Epithelial cell of proximal tubule (primary cell): ENCODE measurements at places on chromosomes 3 and 15.

DNA sequence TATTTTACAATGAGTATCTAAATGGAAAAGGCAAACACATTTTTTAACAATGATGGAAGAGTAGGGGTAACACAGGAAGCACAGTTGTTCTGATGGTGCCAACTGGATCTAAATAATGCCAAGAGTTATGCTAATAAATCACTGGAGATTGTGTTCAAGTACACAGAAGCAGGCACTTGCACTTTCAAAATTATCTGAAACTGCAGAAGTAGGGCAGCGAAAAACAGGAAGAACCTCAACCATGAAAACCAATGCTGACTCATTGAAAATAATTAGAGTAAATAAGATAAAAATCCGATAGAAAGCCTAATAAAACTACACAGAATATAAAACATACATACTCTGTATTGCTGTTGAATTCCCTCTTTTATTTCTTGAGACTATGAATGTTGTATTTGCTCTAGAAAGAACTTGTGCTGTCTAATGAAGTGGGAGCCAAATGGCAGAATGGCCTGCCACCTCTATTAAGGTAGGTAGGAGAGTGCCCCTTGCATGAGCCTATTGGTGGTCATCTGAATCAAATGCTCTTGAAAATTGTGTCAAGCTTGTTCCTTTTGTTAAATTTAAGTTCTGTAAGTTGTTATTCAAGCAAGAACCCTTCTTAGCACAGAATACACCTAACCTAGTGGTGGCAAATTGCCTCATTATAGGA, 93.7 kb downstream of the ABI3BP start:
- DNase-seq: no peak

- peak; percentile 52 for DNase-seq
Measured at GRCh38 chr3:129723558-129724324, 117.3 kb upstream of the PLXND1 start.

DNA sequence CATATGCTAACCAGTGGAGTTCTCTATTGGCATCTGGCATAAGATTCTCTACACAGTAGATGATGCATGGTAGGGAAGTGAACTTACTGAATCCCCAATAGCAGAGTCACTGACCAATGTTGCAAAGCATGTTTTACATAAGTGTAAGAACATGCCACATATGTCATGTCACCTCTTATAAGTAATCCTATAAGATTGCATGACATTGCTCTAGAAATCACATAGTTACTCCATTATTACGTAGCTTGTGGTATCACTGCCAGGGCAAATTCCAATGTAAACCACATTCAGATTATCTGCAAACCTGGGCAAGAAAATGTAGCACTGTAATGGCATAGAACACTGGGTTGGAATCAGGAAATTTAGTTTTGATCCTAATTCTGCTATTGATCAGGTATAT, 198.2 kb upstream of the UMPS start:
- DNase-seq: no peak

DNA sequence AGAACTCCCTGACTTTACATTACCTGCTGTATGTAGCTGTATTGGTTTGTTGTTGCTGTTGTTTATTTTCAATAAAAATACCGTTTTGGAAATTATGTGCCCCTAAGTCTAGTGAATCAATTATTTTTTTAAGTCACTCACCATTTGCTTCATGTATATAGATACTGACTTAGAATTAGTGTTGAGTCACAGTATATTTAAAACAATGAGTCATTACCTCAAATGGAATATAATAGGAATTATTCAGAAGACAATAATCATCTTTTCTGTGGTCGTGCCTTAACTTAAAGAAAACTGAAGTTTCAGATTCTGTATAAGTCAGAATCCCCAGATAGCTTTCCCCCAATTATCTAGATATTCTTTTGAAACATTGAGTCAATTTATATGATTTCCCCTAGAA, 21.0 kb upstream of the ALDH1A2 start:
- no peak for DNase-seq

- DNase-seq: no peak
Measured at GRCh38 chr3:45736707-45737106, 47.5 kb downstream of the SACM1L start.

GRCh38 chr3:112627419-112627818, 13.5 kb downstream of the CCDC80 start:
- DNase-seq: no peak

- no peak for DNase-seq
Measured at GRCh38 chr3:177321819-177322218, 124.5 kb upstream of the TBL1XR1 start.

DNA sequence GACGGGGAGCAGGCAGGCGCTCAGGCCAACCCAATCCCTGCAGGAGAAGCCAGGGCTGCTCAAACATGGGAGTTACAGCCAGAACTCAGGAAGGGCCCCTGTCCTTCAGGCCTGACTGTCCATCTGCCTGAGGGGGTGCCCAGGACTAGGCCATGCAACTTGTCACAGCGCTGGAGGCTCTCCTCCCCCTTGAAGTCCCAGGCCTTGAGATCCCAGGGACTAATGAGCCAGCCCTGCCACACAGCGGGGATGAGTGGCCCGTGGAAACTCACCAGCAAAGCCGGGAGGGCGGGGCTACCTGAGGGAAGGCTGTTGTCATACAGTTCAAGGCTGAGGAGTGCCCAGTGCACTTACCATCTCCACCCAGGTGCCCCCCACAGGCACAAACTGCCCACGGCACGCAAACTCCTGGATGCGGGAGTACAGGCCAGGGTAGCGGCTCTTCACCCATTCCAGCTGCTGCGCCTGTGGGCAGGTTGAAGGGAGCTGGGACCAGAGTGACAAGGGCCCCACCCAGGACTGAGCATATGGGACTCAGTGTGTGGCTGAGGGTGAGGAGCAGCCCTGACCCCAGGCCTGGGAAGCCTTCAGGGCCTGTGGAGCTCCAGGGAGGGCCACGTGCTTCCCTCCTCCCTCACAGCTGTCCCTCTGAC, 6.3 kb downstream of the MAN2C1 start:
- DNase-seq: no peak

GRCh38 chr15:70047386-70048197, 50.1 kb downstream of the TLE3 start:
- no peak for DNase-seq

GRCh38 chr15:78394981-78395616, 42.9 kb upstream of the IREB2 start:
- DNase-seq: no peak

- DNase-seq: no peak
Measured at GRCh38 chr3:116181159-116181558, 264.1 kb downstream of the LSAMP start.

DNA sequence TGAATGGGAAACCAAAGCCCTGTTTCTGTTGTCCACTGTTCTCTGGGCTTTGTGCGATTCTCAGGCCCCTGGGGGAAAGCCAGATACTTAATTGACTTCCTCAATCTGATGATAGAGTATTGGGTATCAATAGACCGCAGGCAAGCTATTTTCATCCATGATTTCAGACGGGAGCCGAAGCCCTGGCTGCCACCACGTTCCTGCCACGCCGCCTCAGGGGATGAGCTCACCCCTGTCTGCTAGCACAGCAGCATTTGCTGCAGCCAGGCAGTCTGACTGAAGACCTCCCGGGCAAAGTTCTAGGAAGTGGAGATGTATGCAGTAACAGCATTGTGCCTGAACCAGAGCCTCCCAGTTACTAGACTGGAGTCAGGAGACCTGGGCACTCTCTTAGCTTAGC, 69.8 kb downstream of the ISG20 start:
- no peak for DNase-seq

- no peak for DNase-seq
Measured at GRCh38 chr3:65245133-65246063, 557.6 kb upstream of the ADAMTS9 start.

DNA sequence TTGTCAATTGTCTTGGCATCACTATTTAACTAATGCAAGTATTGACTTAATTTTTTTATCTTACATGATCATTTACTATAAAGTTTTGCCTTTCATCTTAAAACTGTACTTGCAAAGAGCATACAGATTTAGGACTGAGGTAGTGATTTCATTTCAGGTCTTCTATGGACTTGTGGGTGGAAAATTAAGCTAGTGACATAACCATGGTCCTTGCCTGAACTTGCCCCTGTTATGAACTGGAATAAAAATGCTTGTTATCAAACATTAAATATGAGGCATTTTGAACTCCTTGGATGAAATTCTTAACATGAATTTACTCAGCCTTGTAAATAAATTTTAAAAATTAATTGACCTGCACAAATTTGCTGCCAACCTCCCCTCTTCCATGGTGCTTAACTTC, 712.0 kb downstream of the NAALADL2 start:
- no peak for DNase-seq

GRCh38 chr3:116029266-116029665, 406.0 kb downstream of the GAP43 start:
- DNase-seq: no peak

DNA sequence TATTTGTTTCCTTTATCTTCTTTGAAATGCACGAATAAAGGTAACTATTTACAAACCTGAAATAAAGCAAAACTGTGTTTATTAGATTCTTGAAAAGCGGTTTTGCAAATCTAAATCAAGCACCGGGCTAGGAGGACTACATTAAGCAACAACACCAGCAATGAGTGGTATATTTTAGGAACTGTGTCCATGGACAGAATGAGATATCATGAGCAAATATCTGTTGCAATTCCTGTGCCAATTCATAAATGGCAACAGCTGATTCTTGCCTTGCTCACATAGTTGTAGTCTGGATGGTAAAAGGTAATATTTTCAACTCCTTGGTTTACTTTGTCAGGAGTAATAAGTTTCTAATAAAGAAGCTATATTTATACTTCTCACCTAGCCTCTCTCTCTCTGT, 403.3 kb downstream of the LPP start:
- DNase-seq: no peak

DNA sequence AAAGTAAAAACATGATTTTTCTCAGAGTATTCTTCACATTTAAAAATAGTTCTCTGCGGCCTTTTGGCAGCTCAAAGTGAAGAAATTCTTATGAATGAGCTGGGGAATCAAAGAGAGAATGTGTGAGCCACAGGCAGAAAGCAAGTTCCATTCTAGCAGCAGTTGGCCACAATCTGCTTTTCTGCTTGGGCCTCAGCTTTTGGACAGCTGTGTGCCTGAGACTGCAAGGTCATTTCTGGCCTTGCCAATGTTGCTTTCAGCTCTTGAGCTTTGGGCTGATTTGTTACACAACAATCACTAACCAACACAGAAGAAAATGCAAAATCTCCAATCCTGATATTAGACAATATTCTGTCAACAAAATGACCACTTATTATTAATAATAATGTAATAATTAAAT, 14.4 kb upstream of the TM4SF4 start:
- DNase-seq: no peak

GRCh38 chr3:11452885-11453847, 181.0 kb downstream of the ATG7 start:
- DNase-seq: no peak

- no peak for DNase-seq
Measured at GRCh38 chr3:42045708-42046243, 45.4 kb upstream of the TRAK1 start.

GRCh38 chr15:70127770-70128413, 30.2 kb upstream of the TLE3 start:
- no peak for DNase-seq

- DNase-seq: no peak
Measured at GRCh38 chr3:108133048-108133369, 42.2 kb upstream of the CD47 start.

- no peak for DNase-seq
Measured at GRCh38 chr15:73518876-73519733, 76.1 kb downstream of the REC114 start.
